Skin of body (tissue), 3 donors: ENCODE measurements at places on chromosomes 1 and 21.

- DNase-seq = no peak
Observed at GRCh38 chr21:42125571-42126544, 54.7 kb downstream of the UMODL1 start.

DNA sequence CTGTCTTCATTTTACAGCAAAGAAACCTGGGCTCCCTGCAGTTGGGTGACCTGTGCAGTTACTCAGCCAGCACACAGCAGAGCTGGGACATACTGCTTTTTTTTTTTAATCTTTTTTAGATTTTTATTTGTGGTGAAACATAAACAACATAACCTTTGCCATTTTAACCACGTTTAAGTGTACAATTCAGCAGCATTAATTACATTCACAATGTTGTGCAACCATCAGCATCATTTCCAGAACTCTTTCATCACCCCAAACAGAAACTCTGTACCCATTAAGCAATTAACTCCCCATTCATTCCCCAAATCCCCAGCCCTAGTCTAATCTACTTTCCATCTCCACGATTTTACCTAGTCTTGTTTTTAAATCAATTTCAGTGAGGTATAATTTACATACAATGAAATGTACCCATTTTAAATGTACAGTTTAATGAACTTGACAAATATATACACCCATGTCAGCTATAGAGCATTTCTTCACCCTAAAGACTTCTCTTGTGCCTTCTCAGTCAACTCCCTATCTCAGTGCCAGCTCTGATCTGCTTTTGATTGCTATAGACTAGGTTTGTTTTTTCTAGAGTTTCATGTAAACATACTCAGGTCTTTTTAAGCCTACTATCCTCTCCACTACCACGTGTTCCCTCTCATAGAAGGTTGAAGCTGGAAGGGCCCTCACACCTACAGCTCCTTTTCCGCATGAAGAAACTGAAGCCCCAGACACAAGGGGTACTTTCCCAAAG is 37.8 kb upstream of the C8B start:
- DNase-seq = no peak

GRCh38 chr1:184567637-184568036 is 180.8 kb downstream of the C1orf21 start:
- no peak for DNase-seq

GRCh38 chr1:26986658-26987057 is 6.8 kb upstream of the TRNP1 start:
- DNase-seq = no peak

- DNase-seq = peak; percentile 61
Observed at GRCh38 chr1:219227360-219228057, 53.8 kb downstream of the LYPLAL1 start.

DNA sequence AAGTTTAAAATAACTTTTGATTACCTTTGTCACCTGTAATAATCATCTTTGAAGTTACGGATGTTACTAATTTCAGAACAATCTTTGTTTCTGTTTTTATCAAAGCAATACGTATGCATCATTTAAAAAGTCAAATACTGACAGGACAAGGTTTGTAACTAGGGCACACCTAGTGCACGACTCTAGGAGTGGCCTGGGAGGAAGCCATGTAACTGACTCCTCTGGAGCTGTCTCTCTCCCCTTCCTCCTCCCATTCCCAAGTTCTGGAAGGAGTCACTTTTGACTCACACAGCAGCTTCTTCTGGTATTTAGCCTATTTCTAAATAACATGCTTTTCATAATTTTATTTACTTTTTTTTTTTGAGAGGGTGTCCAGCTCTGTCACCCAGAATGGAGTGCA is 11.8 kb upstream of the RAP1GAP start:
- no peak for DNase-seq

DNA sequence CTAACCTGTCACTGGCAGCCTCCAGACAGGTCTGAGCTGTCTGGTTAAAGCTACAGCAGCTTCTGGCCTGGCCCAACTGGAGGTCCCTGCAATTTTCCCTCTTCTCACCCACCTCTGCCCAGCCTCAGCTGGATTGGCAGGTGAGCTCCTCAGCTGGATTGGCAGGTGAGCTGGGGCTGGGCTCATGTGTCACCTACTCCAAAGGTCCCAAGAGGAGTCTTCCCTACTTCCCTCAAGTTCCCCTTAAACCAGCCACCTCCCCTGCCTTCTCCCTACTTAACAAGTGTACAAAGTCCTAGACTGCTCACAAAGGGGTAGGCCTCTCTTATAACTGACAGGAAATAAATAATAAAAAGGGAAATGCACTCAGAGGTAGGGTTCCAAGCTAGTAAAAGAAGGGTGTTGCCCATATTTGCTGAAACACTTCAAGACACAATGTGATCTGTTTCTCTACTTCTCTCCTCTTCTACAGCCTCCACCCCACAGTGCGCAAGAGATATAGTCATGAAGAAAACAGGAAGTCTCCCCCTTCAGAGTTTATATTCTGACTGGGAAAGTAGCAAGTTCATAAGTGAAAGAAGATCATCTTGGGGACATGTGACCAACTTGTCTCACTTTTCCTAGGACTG is at the start of gene GPA33:
Gene GPA33 (minus strand): TSS at position 64 of the 629 bp plus-strand sequence. CDS start 90 bp downstream, outside the sequence.
- no peak for DNase-seq

GRCh38 chr1:1291548-1292441 is 11.6 kb downstream of the SCNN1D start:
- no peak for DNase-seq

GRCh38 chr1:157218671-157219070 is 80.5 kb upstream of the ETV3 start:
- DNase-seq = no peak

- no peak for DNase-seq
Observed at GRCh38 chr1:65097076-65097475, 50.9 kb upstream of the AK4 start.

GRCh38 chr1:33764149-33764548 is 99.7 kb upstream of the HMGB4 start:
- DNase-seq = no peak

DNA sequence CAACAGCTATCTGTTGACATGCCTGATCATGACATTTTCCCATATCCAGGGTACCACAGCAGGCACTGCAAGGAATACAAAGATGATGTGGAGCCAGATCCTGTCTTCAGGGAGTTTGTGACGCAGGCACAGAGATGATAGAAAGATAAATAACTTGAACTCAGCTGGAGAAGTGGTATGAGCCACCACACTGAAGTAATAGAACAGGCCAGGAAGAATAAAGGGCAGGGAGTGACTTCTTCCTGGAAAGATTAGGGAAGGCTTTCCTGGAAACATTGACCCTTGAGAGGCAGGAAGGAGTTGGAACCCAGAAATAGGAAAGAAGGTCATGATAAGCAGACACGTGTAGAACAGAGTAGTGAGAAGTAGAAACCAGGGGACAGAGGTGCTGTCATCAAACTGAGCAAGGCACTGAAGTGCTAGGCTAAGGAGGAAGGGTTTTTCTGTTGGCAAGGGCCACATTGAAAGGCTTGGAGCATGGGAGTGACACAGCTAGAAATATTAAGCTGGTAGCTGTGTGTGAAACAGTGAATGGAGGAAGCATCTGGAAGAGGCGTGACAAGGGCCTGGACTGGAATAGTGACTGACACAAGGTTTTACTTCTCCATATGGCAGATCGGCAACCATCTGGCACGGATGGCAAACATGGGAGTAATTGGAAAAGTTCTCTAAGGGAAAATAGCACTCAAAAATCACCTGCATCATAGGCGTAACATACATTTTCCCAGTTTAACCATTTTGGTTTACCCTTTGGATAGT is 68.4 kb downstream of the AK5 start:
- no peak for DNase-seq

GRCh38 chr1:38817267-38818174 is 42.1 kb downstream of the RRAGC start:
- DNase-seq = no peak

GRCh38 chr1:183274836-183275235 is 88.8 kb downstream of the LAMC2 start:
- no peak for DNase-seq

DNA sequence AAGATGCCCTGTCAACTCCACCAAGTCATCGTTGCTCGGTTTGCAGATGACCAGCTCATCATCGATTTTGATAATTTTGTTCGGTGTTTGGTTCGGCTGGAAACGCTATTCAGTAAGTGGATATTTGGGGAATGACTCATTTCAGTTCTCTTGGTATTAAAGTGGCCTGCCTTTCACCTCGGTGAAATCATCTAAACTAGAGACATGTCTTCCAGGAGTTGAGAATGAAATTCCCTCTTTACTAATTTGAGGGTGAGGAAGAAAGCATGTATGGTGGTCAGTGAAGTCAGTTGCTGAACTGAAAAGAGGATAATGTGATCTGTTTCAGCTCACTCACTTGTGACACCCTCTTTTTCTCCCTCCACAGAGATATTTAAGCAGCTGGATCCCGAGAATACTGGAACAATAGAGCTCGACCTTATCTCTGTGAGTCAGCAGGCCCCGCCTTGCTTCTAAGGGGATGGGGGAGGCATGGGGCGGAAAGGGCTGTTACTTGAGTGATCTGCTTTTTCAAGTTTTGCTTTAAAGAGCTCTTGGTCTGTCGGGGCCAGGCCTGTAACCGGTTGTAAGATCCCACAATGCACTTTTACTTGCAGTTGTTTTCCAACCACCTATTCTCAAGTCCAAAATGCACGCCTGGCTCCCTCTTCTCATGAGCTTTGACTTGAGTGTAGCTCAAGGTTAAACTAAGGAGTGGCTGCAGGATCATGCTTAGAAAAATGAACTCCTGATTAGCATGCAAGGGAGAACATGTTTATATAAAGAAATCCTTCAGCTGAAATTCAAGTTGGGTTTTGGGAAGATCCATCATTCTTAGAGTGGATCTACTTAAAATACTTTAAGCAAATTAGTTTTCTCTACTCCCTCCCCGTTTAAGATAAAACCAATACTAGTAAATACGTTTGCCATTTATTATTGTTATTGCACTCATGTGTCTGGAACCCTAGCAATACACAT is 59.8 kb downstream of the CAPN2 start:
- no peak for DNase-seq

GRCh38 chr1:157739229-157739901 is 37.6 kb downstream of the FCRL2 start:
- DNase-seq = no peak

- DNase-seq = no peak
Observed at GRCh38 chr1:67094191-67094590, 40.2 kb upstream of the SLC35D1 start.

- peak; percentile 52 for DNase-seq
Observed at GRCh38 chr1:3314491-3315381, 139.7 kb upstream of the ARHGEF16 start.
